NCI-H226 (cell line): ENCODE measurements at places on chromosomes 6 and 20.
A peak's percentile ranks its signal among the peaks of the same experiment; 100 is the strongest.

DNA sequence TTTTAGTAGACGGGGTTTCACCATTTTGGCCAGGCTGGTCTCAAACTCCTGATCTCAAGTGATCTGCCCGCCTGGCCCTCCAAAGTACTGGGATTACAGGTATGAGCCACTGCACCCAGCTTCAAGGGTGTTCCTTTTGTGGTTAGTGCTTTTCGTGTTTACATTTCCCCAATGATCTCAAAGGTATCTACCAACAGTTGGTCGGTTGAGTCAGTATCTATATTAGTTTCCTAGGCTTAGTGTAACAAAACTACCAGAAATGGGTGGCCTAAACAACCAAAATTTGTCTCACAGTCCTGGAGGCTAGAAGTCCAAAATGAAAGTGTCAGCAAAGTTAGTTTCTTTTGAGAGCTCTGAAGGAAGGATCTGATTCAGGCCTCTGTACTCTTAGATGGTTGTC is 30.1 kb downstream of the CASP8AP2 start:
- DNase-seq: no peak

- DNase-seq: no peak
Measured at GRCh38 chr6:7176208-7176607, 68.4 kb downstream of the RREB1 start.

- DNase-seq: peak; percentile 49
Measured at GRCh38 chr6:117072134-117072533, 193.2 kb upstream of the VGLL2 start.

GRCh38 chr6:107941199-107941598 is 16.8 kb downstream of the SEC63 start:
- no peak for DNase-seq

DNA sequence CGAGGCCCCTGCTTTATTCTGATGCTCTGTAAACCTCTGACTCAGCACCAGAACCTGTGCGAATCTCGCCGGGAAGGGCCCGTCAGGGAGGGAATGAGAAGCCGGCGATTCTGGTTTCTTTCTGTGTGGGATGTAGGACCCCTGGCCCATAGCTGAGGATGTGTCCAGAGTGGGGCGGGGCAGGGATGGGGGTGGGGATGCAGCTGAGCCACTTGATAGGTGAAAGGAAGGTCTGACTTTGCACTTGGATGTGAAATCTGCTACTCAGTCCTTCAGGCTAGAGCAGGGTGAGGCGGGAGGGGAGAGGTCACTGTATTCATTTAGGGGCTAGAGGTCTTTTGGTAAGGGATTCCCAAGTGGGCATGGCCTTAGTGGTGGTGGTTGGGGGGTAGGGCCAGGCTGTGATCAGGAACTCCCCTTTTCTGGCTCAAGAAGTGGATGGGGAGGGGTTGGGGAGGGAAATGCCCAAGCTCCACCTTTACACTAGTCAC is 2.3 kb downstream of the TOX2 start:
- DNase-seq: no peak

DNA sequence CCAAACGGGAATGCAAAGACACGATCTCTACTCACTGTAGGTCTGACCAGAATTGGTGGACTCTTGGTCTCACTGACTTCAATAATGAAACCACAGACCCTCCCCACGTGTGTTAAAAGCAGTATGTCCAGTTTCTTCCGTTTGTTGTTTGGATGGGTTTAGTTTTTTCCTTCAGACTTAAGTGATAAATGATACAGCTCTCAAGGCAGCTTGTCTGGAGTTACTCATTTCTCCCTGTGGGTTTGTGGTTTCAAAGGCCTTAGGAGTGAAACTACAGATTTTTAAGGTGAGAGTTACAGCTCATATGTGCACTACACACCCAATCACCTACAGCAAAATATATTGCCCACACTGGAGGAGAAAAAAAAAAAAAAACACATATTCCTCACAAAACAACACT is 86.7 kb upstream of the STMND1 start:
- peak; percentile 74 for DNase-seq

GRCh38 chr6:34393191-34393965 is 909 bp upstream of the NUDT3 start:
- DNase-seq: no peak

- no peak for DNase-seq
Measured at GRCh38 chr20:10769700-10770099, 95.9 kb upstream of the JAG1 start.

DNA sequence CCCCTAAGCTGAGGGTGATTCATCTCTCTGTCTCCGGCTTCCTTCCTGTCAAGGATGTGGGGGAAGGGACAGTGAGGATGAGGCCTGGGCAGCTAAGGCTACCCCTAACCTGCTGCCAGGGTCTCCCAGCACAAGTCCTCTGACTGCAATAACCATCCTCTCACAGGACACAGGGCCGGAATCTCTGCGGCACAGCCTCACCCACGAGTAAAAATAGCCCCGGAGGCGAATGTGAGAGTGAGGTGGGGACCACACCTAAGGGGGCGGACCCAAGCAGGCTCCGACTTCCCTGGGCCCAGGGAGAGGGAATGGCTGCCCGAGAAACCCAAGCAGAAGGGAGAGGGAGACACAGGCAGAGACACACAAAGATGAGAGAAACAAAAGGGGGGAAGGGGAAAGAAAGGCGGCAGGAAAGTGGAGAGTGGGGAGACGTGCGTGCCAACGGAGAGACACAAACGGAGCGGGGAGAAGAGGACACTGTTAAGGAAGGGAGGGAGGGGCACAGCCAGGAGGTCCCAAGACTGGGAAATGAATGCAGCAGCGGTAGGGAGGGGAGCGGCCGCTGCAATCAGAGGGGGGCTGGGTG is 1.4 kb downstream of the CLIC1 start:
- peak; percentile 70 for DNase-seq

- no peak for DNase-seq
Measured at GRCh38 chr6:33902457-33902853, 98.7 kb upstream of the MLN start.

GRCh38 chr6:160500639-160501038 is 152.5 kb downstream of the SLC22A3 start:
- DNase-seq: no peak

DNA sequence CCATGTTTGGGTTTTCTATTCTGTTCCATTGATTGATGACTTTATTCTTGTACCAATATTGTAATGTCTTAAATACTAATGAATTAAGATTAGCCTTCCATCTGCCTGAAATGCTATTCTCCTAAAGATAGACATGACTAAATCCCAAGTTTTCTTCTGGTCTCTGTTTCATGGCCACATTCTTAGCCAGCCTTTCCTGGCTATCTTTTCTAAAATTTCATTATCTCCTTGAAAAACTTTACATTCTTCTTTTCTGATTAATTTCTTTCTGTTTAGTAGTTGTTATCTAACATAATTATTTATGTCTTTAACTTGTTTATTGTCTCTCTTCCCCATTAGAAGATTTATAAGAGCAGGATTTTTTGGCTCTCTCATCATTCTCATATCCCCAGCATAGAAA is 4.4 kb upstream of the PRIM2 start:
- no peak for DNase-seq

DNA sequence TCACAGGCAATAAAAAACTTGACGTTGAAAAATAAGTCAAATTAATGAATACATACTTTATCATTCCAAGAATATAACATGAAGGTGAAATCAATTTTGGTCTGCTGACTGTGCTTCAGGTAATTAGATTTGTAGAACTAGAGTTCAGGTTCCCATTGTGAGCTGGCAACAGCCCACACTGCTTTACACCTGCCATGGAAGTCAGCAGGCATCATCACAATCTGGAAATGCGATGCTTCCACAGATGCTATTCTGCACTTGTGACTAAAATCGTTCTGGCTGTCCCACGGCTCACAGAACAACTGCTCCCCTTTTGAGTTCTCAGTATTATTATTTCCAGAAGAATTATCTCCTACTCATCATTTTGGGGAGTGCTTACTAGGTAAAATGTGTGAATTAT is 62.6 kb upstream of the THEMIS start:
- no peak for DNase-seq

DNA sequence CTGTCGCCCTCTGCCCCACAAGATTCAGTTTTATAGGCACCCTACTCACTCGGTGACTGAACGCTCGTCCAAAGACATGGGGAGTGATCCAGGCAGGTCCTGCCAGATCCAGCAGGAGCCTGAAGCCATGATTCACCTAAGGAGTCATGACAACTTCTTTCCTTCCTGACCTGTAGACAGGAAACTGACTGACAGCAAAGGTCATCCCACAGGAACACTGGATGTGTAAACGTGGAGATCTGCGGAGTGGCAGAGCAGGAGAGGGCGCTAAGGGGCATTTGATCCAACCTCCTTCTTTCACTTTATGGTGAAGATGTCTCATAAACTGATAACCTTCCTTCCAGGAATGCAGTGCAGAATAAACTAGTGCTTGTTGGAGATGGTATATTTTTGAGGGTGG is 192.2 kb downstream of the GJA10 start:
- DNase-seq: peak; percentile 89

DNA sequence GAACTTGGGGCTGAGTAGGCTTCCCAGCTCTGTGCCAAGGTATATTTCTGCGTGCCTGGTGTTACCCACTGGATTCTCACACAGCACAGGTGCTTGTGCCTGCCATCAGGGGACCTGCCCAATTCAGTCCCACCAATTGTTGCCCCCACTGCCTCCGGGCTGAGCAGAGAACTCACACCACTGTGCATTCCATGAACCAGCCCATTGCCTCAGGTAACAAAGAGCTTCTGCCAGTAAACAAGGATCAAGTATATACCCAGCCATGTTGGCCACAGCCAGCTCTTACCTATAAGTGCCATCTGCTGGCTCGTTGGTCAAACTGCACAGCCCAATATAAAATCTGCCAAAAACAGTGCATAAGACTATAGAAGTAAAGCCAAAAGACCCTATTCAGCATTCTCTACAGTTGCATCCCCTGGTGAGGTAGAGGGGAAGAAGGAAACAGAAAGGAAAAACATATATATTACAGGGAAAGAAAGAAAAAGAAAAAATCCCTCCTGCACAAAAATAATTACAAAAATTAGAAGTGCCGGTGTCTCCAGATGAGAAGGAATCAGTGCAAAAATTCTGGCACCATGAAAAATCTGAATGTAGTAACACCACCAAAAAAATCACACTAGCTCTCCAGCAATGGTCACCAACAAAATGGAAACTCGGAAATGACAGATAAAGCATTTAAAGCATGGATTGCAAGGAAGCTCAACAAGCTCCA is 241.4 kb downstream of the IBTK start:
- peak; percentile 24 for DNase-seq

DNA sequence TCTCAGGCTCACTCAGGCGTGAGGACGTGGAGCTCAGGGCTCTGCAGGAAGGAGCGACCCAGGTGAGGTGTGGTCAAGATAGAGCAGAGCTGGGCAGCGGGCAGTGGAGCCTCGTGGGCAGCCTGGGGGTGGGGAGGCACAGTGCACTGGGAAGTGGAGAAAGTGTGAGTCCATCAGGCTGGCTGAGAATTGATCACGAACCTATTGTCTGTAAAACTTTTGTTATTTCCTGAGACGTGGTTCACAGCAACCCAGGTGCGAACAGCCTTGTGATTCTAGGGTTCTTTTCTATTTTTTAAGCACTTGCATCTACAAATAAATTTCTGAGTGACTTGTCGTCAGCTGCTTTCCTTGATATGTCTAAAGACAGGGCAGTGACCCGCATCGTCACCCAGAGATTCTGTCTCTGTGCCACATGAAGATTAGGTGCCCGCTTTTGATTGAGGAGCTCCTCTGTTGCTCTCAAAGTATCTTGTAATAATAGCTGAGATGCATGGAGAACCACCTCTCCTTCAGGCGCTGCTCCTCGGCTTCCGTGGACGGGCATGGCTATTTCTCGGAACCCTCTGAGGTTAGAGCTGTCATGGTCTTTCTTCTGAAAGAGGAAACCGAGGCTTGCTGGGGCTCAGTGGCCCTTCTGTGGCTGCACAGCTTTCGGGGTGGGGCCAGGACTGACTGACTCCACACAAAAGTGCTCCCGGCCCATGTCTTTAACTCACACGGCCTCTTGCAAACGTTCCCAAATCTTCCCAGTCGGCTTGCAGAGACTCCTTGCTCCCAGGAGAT is 662 bp upstream of the CCR6 start:
- no peak for DNase-seq

DNA sequence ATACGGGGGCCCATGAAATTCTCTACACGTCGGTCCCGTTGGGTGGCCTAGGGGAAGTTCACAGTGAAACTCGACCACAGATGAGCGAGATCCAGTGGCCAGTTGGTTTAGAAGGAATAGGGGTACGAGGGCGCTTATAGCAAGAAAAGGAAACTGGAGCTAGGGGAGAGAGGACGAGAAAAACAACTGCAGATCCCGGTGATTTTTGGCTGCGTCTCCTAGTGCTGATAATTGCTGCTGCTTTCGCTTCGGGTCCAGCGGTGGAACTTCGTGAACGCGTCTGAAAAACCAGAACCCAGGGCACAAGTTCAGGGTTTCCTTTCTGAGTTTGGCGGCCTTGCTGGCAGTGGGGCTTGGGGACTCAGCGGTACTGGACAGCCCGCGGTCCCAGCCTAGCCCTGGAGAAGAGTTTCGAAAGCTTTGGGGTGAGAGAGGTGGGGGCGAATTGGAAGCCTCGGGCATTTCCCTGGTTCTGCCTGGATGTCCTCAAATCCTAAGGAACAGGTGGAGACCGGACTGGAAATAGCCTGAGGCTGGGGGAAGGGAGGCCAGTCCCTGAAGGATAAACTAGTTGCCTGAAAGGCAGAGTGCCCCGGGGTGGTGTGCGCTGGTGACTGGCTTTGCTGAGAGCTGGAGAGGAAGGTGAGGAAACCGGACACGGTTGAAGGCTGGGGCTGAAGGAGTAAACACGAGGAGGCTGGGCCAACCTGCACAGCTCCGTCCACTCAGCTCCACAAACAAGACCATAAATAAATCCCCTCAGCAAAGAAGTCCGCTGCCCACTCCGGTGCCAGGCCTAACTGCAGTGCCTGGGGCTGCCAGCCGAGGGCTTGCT is 793 bp downstream of the GMPR start:
- DNase-seq: no peak

DNA sequence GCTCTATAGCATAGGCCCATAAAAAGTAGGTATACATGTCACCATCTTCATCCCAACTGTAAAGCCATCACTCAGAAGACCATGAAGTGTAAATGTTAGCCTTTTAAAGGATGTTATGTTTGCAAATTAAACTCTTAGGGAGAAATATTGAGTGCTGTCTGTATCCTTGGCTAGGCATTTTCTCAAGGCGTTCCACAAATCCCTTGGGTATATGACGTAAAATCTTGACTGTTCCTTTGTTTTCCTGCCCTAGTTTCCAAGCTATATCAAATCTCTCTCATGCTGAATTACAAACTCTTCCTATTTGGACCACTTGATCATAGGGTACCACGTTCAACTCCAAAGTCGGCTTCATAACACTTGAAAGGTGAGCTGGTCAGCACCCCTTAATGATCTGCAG is 486.2 kb downstream of the HDGFL1 start:
- DNase-seq: no peak

- no peak for DNase-seq
Measured at GRCh38 chr20:42152575-42152974, 534.4 kb upstream of the CHD6 start.

- DNase-seq: no peak
Measured at GRCh38 chr6:22399693-22400092, 102.9 kb upstream of the PRL start.

DNA sequence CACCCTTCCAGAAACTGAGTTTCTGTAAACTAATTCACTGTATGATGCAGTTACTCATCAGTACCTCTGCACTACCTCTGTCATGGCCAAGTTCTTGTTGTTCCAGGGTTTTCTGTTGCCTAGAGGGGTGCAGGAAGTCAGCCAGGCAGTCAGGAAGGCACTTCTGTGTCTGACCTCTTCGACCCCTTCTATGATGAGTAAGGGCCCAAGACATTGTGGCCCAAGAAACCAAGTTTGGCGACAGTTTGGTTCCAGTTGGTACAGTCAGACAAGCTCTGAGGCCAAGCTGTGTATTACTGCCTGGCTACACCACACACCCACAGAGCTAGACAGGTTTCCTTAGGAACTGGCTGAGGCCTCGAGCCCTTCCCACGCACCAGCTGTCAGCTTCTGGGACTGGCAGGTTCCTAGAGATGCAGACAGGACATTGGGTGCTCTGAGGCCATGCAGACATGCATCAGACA is 41.2 kb downstream of the TRAF3IP2 start:
- no peak for DNase-seq
